ENCODE measurements at places on chromosomes 6 and 20. TPM values are rescaled to one million over a fixed set of nuclear protein-coding genes. Genes with fewer than 3 reads are reported as not detected.

The RFX6 gene
- total RNA-seq, result not detected

The LY6G6D gene
- total RNA-seq, result not detected

- DNase-seq, result no peak
- H3K4me1 ChIP-seq, result peaks cover 18% of the 10 kb centered on the region
- H3K27me3 ChIP-seq, result no peaks in the 10 kb centered on the region
- peaks cover 39% of the 10 kb centered on the region for H3K36me3 ChIP-seq
Measured at GRCh38 chr6:27392623-27393022, 4.1 kb downstream of the ZNF391 start.

DNA sequence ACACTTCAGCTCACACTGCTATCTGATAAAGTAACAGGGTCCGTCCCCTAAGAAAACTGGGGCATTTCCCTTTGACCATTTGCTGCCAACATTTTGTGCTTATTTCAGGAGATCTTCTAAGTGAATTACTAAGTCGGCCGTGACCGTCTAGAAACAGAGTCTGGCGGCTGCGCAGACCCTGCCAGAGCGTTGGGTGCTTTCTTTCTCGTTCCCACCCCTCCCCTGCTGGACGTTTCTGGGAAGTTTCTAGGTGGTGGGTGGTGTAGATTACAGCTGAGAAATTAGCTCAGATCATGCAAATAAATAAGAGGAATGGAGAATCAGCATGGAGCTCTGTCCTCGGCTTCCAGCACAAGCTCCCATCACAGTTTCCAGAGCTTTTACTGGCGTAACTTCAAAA is 128.1 kb downstream of the MYLK4 start:
- no peak for DNase-seq
- no peak overlapping the region for H3K4me3 ChIP-seq
- H3K36me3 ChIP-seq, result no peaks in the 10 kb centered on the region
- H3K27ac ChIP-seq, result no peak overlapping the region
- no peaks in the 10 kb centered on the region for H3K27me3 ChIP-seq
- no peaks in the 10 kb centered on the region for H3K4me1 ChIP-seq

DNA sequence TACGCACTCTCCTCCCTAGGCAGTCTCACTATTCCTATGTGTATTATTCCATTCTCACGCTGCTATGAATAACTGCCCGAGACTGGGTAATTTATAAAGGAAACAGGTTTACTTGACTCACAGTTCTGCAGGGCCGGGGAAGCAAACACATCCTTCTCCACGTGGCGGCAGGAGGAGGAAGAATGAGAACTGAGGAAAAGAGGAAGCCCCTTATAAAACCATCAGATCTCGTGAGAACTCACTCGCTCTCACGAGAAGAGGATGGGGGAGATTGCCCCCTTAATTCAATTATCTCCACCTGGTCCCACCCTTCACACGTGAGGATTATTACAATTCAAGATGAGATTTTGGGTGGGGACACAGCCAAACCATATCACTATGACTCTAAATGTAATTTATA is 61.9 kb downstream of the ECT2L start:
- no peak overlapping the region for H3K4me3 ChIP-seq
- no peaks in the 10 kb centered on the region for H3K27me3 ChIP-seq
- no peaks in the 10 kb centered on the region for H3K4me1 ChIP-seq
- H3K27ac ChIP-seq, result no peak overlapping the region

GRCh38 chr6:43716099-43716498 is 28.5 kb upstream of the MRPS18A start:
- DNase-seq, result no peak
- no peak overlapping the region for H3K4me3 ChIP-seq
- H3K4me1 ChIP-seq, result peaks cover 14% of the 10 kb centered on the region

DNA sequence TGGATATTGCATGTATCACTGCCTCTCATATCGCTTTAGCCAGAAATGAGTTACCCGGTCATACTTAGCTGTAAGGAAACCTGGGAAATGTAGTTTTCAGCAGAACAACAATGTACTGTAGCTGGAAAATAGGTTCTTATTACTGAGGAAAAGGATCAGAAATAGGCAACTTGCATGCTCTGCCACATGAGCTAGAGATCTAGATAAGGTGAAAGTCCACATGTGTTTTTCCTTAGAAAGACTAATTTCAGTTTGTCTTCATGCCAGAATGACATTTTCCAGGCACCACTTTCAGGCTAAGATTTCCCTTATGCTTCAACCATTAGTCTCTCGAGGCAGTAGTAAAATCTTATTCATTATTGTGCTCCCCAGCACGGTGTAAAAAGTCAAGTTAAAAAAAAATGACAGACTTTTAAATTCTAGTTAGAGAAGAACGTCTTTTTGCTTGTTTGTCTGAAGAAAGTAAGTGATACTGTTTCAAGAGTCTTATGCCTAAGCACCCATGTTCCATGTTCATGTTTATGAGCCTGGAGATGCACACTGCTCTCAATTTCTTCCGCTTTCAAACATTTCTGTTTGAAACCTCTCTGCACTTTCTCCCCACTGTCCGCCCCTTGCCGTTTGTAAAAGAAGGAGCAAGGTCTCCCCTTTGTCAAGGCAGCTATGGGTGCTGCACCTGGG is 67.6 kb downstream of the ZNF831 start:
- H3K4me3 ChIP-seq, result no peak overlapping the region
- peaks cover 17% of the 10 kb centered on the region for H3K27me3 ChIP-seq
- H3K36me3 ChIP-seq, result no peaks in the 10 kb centered on the region

GRCh38 chr6:162825597-162825996 is 97.8 kb downstream of the PACRG start:
- DNase-seq, result no peak
- H3K4me3 ChIP-seq, result no peak overlapping the region
- no peaks in the 10 kb centered on the region for H3K27me3 ChIP-seq
- no peaks in the 10 kb centered on the region for H3K4me1 ChIP-seq

- DNase-seq, result no peak
- H3K4me3 ChIP-seq, result no peak overlapping the region
- H3K4me1 ChIP-seq, result no peaks in the 10 kb centered on the region
- H3K36me3 ChIP-seq, result peaks cover 32% of the 10 kb centered on the region
- H3K27me3 ChIP-seq, result no peaks in the 10 kb centered on the region
- no peak overlapping the region for H3K27ac ChIP-seq
Measured at GRCh38 chr20:35561671-35562070, 19.8 kb downstream of the ERGIC3 start.
